ENCODE measurements at places on chromosomes 13 and 19. TPM values are rescaled to one million over a fixed set of nuclear protein-coding genes. Genes with fewer than 3 reads are reported as not detected.

KLK2 gene
- not detected for total RNA-seq

PPAN gene
- total RNA-seq: 21.9 TPM

COX7A1 gene
- total RNA-seq: 31.8 TPM

RUVBL2 gene
- 207 TPM for total RNA-seq

PSG11 gene
- not detected for total RNA-seq

SHISA7 gene
- total RNA-seq: not detected

NOTCH3 gene
- 13.2 TPM for total RNA-seq

SIGLEC8 gene
- total RNA-seq: not detected

CEACAM3 gene
- total RNA-seq: not detected

POU2F2 gene
- not detected for total RNA-seq

MYPOP gene
- 0.69 TPM for total RNA-seq

C5AR1 gene
- 0.16 TPM for total RNA-seq

KLHL1 gene
- not detected for total RNA-seq

BEST2 gene
- total RNA-seq: under 0.01 TPM

YJEFN3 gene
- total RNA-seq: 0.17 TPM

MAST1 gene
- total RNA-seq: 0.95 TPM

Data from bronchial smooth muscle cell (primary cell).